ENCODE measurements at places on chromosomes 2 and 18. TPM values are rescaled to one million over a fixed set of nuclear protein-coding genes. Genes with fewer than 3 reads are reported as not detected.

CDKL4 gene
- total RNA-seq, result 14.7 TPM

LBX2 gene
- total RNA-seq, result not detected

DSG3 gene
- total RNA-seq, result under 0.01 TPM

PLEKHH2 gene
- 7.3 TPM for total RNA-seq

SNED1 gene
- 4.5 TPM for total RNA-seq

GRCh38 chr2:59083075-59083828 lies 842.1 kb upstream of the FANCL start:
- no peak for DNase-seq

DNA sequence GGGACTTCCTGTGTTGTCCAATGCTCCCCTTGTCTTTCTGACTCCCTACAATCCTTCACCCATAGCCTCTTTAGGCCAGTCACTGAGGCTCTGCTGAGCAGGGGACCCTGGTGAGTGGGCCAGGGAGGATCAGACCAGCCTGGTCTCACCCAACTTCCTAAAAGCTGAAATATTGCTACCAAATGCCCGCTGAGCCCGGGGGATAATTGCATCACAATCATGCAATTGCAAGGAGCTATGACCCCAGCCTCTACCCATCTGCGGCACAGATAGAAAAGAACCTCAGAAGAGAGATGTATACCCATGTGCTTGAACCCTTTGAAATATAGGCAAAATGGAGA lies 3.7 kb upstream of the SP100 start:
- no peak for DNase-seq

DNA sequence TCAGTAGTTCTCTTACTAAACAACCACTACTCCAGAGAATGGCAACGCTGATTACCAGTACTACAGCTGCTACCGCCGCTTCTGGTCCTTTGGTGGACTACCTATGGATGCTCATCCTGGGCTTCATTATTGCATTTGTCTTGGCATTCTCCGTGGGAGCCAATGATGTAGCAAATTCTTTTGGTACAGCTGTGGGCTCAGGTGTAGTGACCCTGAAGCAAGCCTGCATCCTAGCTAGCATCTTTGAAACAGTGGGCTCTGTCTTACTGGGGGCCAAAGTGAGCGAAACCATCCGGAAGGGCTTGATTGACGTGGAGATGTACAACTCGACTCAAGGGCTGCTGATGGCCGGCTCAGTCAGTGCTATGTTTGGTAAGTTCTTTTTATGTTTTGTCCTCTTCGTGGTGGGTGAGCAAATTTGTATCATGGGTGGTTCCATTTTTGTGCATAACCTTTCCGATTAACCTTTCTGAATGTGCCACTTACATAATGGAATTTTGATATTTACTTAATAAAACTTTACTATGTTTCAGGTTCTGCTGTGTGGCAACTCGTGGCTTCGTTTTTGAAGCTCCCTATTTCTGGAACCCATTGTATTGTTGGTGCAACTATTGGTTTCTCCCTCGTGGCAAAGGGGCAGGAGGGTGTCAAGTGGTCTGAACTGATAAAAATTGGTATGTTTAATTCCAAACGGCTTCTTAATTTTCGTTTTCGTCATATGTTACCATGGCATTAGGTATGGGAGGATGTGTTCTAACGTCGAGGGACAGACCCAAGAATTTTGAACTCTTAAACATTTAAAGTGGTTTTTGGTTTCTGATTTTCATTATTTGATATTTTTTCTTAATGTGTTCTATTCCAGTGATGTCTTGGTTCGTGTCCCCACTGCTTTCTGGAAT lies 1.3 kb downstream of the SLC20A1 start:
- DNase-seq, result no peak

DNA sequence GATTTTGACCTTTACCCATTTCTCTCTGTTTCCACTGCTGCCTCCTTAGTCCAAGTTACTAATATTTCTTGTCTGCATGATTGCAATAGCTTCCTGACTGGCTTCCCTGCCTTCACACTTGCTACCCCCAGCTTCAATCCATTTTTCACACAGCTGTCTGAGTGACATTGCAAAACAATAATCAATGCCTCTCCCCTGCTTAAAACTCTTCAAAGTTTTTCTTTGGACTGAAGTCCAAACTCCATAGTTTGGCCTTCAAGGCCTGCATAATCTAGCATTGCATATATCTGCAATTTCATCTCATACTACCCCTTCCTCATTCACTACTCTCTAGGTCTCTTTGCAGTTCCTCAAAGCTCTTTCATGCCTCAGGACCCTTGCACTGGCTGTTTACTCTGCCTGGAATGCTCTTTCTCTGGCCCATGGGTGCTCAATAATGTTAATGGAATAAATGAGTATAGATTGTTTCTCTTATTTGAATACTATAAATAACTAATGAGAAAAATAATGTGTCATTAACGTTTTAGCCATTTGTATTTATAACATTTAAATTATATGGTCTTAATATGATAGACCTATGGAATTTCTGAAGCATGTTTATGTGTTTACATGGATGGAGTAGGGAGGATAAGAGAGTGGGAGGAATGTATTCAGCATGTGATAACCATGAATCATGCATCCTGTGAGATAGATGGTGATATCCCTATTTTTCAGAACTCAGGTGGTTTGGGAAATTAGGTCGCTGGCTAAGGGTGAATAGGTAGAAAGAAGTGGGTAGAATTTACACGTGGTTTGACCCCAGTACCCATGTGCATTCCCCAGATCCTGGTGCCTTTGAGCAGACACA lies 5.7 kb upstream of the TMEM178A start:
- DNase-seq, result no peak

GRCh38 chr2:9844576-9844975 lies 1.3 kb downstream of the TAF1B start:
- DNase-seq, result no peak

DNA sequence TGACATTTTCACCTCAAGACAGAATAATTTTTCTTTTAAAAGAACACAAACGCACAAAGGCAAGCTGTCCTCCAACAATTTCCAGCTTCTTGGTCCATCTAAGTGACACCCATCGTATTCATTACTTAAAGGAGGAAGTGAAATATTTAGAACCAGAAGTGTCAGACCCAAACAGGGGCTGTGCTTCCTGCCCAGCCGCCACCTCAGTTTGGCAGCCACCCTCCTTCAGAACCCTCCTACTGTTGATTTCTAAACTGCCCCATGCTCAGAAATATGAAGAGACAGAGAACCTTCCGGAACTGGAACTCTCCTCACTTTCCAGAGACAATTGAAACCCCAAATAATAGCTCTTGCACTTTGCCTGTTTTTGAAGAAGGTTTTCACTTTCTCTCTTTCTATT lies 734.8 kb upstream of the SALL3 start:
- DNase-seq, result no peak

DNA sequence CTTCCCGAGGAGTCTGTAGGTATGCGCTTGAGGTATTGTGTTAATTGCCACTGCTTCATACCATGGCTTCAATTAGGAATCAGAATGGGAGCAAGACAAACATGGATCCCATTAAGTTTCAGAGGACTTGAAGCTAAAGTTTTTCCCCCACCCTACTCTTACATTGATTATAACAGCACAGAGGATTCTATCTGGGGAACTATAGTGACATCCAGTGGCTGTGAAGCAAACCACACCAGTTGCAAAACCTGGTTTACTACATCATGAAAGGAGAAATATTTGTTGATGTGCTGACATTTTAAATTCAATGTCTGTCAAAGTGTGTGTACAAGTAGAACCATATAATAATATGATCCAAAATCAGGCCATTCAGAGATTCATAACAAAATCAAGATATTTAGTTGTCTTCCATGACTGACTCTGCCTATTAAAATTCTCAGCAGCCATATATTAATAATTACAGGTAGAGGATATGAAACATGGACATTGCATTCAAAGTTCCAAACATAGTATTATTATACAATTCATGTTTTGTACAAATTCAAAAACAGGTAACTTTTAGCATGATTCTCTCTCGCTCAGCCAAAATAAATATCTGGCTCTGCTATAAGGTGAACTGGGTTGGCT lies 82.9 kb downstream of the GRB14 start:
- peak; percentile 14 for DNase-seq

DNA sequence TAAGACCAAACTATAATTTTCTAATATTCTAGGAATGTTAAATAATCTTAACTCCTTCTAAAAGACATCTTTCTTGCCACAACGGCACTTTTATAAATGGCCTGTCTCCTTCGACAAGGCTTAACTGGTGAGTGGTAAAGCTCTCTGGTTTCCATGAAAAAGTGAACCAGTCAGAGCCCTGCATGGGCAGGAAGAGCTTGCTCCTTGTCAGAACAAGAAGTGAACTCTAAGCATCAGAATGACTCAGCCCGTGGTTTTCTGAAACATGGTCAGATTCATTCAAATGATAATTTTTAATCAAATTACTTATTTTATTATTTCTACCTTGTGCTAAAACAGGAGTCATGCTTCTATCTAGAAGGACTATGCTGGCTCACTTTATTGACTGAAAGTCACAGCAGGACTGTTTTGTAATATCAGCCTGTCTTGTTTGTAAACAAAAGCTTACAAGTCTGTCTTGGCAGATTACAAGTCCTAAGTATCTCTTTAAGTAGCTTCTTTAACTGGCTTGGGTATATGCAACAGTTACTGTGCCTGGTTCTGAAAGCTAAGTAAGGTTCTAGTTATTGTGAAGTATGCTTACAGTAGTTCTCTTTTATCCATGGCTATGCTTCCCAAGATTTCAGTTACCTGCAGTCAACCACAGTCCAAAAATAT lies 245.4 kb downstream of the NAPG start:
- no peak for DNase-seq

Data from frontal cortex (tissue), 4 donors.